ENCODE measurements at places on chromosomes 2 and 18.

- DNase-seq, result no peak
These were observed 81.4 kb downstream of the BCL11A start for GRCh38 chr2:60472041-60472440.

DNA sequence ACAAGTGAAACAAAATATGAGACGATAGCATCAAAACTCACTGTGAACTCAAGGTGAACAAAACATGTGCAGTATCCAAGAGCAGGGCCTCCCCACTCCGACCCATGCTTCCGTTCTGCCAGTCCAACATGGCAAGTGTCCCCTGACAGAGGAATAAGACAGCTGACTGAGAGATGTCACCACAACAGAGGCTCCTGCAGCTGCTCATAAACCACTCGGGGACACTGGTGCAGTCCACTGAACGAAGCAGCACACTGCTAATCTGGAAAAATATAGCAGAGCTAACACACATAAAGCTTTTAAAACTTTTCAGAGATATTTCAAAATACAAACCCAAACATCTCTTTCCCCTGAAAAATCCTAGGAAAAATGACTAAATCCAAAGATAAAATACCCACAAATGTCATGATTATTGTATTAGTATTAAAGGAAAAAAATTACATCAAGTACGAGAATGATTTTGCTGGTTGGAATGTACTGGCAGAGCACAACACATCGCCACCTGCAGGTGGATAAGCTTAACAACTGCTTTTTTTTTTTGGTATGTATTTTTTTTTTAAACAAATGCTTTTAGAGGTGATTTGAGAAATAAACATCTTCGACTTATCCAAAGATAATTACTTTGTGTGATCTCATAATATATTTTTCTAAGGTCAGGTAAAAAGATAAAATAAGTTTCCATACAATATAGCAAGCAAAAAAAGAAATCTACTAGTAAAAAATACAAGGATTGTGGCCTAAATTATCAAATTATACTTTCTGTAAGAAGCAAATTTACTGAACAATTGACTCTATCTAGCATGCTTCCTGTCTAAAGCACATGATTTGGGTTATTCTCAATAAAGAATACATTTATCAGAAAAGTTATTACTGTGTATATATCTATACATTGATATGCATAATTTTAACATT is 18.6 kb downstream of the THADA start:
- peak; percentile 60 for DNase-seq

DNA sequence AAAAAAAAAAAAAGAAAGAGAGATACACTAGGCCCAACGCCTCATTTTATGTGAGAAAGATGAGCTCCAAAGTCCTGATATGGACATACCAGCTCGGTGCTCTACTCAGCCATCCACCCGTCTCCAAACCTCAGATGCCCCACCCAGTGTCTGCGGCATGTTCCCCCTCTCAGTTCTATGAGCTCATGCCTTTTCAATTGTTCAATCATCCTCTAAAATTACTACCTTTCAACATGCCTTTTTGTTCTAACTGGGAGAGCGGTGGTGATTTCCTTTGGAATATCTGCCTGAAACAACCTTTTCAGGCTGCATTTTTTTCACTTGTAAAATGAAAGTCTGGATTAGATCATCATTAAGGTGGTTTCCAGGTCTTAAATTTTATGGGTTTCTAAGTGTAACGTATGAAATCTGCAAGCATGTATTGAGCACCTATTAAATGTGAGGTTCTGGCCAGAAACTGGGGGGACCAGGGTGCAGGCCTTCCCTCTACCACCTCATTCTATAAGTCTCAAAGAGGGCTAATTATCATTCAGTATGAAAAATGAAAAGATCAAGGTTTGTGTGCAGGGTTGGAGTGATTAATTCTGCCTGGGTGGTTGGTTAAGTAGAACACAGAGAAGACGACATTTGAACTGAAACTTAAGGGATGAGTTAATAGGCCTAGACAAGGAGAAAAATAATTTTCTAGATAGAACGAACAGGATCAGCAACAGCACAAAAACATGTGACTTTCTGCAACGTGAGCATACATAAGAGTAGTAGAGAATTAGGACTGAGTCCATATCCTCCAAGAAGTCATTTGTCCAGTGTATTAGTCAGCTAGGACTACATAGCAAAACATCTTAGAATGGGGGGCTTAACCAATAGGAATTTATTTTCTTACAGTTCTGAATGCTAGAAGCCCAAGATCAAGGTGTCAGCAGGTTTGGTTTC is 87.4 kb upstream of the GLS start:
- no peak for DNase-seq

DNA sequence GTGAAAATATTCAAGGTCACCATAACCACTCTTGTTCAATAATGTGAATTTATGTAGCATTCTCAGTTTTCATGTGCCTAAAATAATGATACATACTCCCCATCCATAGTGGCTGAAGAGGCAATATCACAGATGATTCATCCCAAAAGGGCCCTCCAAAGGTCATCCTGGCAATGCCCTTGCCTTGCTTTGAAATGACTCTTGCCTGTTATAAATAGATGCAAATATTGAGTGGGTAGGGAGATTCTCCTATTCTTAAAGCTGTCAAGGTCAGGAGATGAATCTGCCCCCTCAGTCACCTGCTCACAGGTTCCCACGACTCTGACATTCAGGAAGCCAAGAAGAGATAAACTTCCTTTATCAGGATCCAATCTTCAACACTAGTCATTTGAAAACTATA is 490.5 kb downstream of the TNS1 start:
- no peak for DNase-seq

DNA sequence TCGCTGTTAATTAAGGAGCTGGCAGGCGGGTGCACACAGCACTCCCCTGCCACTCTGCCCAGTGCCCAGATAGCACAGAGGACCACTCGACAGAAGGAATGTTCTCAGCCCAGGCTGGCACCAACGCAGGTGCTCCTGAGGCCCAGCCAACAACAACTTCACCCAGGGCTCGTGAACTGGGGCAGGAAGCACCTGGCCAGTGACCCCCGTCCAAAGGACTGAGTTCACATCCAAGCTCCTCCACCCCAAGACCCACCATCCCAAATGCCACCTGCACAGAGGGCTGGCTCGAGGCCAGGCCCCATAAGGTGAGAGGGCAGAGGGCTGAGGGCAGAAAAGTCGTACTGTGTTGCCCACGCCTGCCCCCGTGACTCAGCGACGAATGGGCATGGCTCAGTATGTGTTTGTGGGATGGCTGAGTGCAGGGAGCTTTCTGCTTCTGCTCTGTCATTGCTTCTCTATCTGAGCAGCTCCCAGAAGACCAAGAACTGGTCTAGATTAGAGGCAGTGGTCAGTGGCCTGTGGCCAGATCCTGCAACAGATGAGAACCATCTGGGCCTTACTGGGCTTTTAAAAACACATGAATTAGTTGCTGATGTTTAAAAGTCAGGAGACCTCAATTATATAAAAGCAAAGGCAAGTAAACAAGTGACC is 68.4 kb downstream of the POLR1A start:
- DNase-seq, result peak; percentile 55

DNA sequence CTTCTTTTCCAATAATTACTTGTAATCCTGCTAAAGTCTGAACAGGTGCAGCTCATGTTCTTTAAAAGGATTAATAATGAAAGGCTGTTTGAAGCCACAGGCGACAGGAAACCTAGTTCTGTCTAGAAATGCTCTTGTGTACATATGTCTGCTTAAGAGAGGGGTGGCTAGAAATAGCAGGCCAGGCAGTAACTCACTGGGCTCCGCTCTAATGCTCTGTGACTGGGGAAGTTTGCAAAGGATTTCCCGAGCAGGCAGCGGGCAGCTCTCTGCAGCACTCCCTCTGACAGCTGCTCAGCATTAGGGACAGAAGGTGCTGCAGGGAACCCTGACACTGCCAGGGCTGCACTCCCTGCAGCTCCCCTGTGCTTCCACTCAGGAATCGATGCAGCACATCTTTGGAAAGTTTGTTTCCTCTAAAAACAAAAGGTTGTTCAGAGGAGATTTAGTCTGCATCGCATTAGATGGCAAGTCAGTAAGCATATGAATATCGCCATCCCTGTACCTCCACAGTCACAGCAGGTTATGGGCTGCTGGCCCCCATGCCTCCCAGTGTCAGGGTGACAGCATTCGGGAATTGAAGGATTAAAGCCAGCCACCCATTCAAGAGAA is 33.1 kb upstream of the TTC39C start:
- DNase-seq, result peak; percentile 71

- DNase-seq, result no peak
These were observed 796.1 kb downstream of the EPHA4 start for GRCh38 chr2:220775856-220776488.

- no peak for DNase-seq
These were observed 40.7 kb downstream of the TCF7L1 start for GRCh38 chr2:85173909-85174308.

Data from B cell (primary cell).